ENCODE measurements at places on chromosomes 3 and 15. TPM values are rescaled to one million over a fixed set of nuclear protein-coding genes. Genes with fewer than 3 reads are reported as not detected.

Gene STAC
- not detected for total RNA-seq

DNA sequence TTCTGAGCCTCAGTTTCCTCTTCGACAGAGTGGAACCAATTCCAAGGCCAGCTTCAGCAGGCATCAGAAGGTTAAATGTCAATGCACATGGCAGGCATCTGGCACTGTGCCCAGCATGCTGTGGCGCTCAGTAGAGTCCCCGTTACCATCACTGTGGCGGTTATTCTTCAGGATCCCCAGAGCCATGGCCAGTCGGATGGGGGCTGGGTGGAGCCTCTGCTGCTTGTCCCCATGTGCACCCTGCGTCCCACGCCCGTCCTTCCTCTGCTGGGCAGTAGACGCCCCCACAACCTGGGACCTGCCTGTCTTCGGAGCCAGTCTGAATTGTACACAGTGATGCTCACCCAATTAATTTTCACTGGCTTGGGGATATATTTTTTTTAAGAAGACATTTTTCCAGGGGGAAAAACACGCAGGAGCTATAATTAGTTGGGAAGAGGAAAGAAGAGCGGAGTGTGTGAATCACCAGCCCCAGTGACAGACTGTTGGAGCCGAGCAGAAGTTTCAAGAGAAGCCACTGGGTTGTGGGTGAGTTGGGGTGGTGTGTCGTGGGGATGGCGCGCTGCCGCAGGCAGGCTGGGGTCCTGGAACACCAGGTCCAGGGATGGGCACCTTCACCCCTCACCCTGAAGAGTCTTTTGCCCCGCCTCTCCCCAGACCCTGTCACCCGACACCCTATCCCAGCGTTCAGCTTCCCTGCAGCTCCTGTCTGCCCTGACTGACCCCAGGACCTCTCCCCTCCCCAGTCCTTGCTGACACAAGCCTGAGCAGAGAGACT, 26.8 kb upstream of the RPL29 start:
- DNase-seq, result no peak

GRCh38 chr15:74676801-74677200, 19.0 kb downstream of the EDC3 start:
- no peak for DNase-seq

DNA sequence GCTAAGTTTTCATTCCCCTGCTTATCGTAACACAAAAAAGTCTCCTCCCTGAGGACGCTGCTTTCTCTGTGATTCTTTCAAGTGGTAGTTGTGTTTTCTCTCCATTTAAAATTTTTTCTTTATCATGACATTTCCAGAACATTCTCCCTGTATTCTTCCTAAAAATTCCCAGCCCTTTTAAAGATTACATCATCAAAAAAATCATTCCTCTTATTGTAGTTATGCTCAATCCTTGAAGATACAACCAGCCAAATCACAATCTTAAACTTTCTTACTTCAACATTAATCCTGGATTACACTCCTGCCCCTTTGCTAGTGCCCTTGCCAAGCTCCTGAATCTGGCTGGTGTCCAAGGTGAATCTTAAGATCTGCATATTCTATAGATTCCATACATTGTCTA, 163.7 kb upstream of the CBLB start:
- DNase-seq, result no peak

Data from activated CD8-positive, alpha-beta T cell treated with anti-CD3 and anti-CD28 coated beads for 36 hours (primary cell).